Thymus (tissue), 14 donors: ENCODE measurements at places on chromosomes 2 and 18. TPM values are rescaled to one million over a fixed set of nuclear protein-coding genes. Genes with fewer than 3 reads are reported as not detected.

GRCh38 chr18:23538001-23538400 is 34.7 kb downstream of the RMC1 start:
- no peak for DNase-seq

DNA sequence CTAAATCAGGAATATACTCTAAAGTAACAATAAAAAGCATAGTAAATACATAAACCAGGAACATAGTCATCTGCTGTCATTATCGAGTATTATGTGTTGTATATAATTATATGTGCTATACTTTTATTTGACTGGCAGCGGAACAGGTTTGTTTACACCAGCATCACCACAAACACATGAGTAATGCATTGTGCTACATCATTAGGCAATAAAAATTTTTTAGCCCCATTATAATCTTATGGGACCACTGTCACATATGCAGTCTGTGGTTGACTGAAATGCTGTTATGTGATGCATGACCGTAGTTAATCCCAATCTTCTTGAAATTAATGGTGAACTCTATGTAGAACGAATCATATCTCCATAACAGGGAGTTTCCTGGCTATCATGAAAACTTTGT is 136.7 kb upstream of the ZFP36L2 start:
- DNase-seq = no peak

- no peak for DNase-seq
These were observed 94.3 kb downstream of the SEPTIN10 start for GRCh38 chr2:109519513-109519912.

DNA sequence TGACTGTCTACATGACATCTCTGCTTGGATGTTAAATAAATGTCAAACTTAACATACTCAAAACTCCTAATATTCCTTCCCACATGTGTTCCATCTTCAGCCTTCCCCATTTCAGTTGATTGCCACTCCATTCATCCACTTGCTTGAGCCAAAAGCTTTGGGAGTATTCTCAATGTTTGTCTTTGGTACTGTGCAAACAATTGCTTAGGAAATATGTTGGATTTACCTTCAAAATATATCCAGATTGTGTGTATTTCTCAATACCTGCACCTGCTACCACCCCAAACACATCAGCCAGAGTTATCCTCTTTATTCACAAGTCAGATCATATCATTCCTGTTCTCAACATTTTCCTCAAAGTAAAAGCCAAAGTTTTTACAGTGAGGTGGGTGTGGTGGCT is 350.3 kb upstream of the FAM98A start:
- DNase-seq = no peak

GRCh38 chr2:6372317-6372901 is 493.3 kb downstream of the CMPK2 start:
- DNase-seq = no peak

GRCh38 chr18:26863921-26864497 is 1.5 kb downstream of the AQP4 start:
- no peak for DNase-seq

DNA sequence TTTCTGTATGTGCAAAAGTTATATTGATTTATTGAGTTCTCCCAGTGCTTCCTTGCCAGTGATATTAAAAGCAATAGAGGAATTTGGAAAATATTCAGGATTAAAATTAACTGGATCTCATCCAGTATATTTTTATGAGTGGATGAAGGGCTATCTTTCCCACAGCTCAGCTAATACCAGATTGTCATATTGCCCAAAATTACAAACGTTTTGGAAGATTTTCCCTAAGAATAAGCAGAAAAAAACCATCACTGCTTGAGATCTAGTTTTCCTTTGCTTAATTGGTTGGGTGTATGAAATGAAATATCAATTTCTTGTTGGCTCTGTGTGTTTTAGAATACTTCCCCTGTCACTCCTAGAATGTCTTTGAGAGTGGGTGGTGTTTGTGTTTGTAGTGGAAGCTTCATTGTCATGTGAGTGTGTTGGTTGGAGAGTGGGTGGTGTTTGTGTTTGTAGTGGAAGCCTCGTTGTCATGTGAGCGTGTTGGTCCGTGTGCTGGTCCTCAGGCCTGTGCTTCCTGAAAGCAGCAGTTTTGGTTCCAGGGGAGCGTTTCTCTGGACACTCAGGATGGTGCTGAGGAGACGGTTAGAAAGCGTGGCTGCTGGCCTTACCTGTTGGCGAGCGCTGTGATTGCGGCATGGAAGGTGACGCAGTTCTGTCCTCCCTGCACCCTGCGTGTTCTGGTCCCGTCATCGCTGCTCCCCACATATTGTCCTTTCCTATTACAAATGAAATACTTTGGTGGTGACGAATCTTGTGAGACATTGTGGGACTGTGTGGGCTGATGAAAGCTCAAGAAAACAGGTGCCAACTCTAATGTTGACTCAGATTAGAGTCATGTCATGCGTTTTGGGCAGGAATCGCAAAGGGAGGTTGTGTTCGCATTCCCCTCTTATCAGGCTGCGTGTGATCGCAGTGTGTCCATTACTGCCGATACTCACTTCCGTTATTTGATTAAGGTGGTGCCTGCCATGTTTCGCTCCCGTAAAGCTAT is 12.4 kb downstream of the ASB1 start:
- no peak for DNase-seq

GRCh38 chr18:3139406-3139805 is 80.4 kb downstream of the MYOM1 start:
- DNase-seq = no peak

DNA sequence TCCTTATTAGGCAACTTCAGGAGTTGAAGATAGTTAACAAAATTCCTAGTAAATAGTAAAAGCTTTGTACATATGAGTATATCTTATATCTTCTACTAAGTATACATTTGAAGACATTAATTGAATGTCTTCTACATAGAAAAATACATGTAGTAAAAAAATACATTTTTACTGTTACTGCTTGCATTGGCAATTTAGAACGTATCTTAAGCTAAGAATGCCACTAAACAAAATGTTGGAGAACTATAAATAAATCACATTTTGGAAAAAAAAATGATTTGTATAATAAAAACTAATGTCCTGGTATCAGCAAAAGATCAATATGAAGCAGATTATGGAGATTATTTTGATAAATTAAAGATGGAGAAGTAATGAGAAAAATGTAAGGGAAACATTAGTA is 434.2 kb upstream of the SLC8A1 start:
- DNase-seq = no peak

- DNase-seq = no peak
These were observed 51.4 kb downstream of the BCL2 start for GRCh38 chr18:63267975-63268721.

GRCh38 chr2:201969241-201969937 is 64.3 kb upstream of the FZD7 start:
- DNase-seq = no peak

GRCh38 chr2:37873229-37873628 is 51.9 kb upstream of the RMDN2 start:
- no peak for DNase-seq

GRCh38 chr2:120204022-120204405 is 19.2 kb downstream of the TMEM185B start:
- DNase-seq = no peak

DNA sequence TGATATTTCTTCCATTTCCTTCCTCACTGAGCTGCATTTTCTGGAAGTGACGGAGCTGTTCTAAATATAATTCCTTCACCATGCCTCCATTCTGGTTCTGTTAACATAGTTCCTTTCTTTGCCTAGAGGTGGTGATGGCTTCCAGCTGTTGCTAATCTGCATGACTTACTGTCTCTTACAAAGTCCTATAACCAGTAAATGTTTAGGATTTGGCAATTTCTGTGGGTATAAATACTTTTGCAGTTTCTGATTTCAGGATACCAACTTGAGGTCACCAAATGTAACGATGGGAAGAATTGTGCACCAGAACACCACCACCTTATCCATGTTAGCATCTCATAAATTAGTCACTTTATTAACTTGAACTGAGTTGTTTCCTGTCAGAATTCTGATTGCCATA is 101.7 kb upstream of the FN1 start:
- no peak for DNase-seq

DNA sequence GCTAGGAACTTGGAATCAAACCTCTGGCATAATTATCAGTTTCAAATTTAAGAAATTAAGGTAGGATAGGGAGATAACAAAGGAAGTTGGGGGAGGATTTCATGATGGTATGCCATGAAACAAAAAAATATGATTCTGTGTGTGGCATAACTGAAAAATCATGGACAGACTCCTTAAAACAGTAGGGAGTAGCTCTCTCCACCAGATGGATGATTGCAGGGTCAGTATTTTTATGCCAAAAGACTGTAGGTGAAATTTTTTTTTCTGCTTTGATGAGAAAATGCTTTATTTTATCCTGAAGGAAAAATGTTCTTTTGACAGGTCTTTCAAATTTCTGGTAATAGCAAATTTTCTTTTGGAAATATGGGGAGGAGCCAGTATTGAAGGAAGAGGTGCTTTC is 94.3 kb downstream of the TRABD2A start:
- no peak for DNase-seq

- DNase-seq = no peak
These were observed 321.0 kb downstream of the MEIS1 start for GRCh38 chr2:66755974-66756373.

DNA sequence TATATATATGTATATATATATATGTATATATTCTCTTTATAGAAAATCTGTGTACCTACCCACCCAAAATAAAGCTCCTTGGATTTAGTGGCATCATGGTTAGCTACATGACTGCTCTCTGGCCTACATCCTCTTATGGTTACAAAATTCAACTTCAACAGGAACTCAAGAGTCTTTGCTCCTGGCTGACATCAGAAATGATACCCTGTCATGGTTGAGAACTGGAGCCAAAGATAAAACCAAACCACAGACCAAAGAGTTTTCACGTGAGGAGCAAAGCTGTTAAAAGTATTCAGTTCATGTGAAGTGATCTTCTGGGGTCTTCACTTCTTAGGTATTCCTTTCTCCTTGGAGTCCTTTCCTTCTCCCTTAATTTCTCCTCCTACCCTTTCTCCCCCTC is 476.3 kb downstream of the SOX11 start:
- DNase-seq = no peak

DNA sequence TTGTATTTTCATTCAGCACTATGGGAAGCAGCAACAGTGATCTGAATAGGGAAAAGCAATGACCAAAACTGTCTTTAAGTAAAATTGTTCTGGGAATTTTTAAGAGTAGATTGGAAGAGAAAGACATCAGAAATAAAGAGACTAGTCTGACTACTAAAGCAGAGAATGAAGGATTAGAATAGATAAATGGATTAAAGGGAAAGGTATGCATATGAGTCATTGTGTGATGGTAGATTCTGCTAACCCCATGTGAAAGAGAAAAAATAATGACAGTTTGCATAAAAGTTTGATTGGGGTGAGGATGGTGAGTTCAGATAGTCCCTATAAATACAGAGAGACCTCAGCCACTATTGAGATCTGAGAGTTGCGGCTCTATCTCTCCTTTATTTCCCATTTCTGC is 139.6 kb upstream of the DCC start:
- DNase-seq = no peak

DNA sequence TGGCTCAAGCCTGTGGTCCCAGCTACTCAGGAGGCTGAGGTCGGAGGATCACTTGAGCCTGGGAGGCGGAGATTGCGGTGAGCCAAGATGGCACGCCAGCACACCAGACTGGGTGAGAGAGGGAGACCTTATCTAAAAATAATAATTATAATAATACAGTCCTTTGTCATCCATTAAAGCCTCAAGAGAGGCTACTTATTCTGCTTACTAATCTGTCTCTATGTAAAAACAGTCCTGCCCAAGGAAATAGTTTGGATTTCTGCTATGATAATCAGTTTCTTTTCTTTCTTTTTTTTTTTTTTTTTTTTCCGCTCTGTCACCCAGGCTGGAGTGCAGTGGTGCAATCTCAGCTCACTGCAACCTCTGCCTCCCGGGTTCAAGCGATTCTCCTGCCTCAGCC is 228.3 kb downstream of the C1D start:
- no peak for DNase-seq

- no peak for DNase-seq
These were observed 693.3 kb downstream of the MBD2 start for GRCh38 chr18:53531187-53531586.

DNA sequence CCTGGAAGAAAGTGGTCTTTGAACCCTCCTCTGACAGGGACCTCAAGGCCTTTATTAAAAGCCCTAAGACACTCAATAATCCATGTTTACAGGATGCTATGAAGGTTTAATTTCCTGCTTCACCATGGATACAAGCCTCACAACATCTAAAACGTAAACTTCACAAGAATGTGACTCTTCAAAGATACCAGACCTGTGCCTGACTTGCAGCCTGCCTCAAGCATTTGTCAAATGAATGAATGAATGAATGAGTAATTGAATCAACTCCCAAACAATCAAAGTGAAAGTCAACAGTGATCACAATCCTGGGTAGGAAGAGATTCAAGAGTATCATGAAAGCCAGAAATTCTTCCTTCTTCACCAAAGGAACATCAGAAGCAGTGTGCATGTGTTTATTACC is 30.4 kb downstream of the KLF7 start:
- DNase-seq = no peak

FAM168B gene
- total RNA-seq = 31.4 TPM

SCYGR4 gene
- total RNA-seq = not detected

FRZB gene
- total RNA-seq = 2.5 TPM

WNT6 gene
- total RNA-seq = 0.14 TPM
